M059J (cell line): ENCODE measurements at places on chromosomes 1 and 21. TPM values are rescaled to one million over a fixed set of nuclear protein-coding genes. Genes with fewer than 3 reads are reported as not detected.
A peak's percentile ranks its signal among the peaks of the same experiment; 100 is the strongest.

DNA sequence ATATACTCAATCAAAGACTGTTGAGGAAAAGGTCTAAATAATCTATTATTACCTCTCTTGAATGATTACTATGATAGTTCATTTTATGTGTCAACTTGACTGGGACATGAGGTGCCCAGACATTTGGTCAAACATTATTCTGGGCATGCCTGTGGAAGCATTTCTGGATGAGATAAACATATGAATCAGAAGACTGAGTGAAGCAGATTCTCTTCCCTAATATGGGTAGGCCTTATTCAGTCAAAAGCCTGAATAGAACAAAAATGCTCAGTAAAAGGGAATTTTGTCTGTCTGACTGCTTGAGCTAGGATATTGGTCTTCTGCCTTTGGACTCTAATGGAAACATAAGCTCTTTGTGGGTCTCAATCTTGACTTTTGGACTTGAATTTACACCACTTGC is 73.3 kb upstream of the SOX13 start:
- DNase-seq = peak; percentile 8

GRCh38 chr1:15426492-15427279 is 11.6 kb upstream of the CTRC start:
- DNase-seq = peak; percentile 43

DNA sequence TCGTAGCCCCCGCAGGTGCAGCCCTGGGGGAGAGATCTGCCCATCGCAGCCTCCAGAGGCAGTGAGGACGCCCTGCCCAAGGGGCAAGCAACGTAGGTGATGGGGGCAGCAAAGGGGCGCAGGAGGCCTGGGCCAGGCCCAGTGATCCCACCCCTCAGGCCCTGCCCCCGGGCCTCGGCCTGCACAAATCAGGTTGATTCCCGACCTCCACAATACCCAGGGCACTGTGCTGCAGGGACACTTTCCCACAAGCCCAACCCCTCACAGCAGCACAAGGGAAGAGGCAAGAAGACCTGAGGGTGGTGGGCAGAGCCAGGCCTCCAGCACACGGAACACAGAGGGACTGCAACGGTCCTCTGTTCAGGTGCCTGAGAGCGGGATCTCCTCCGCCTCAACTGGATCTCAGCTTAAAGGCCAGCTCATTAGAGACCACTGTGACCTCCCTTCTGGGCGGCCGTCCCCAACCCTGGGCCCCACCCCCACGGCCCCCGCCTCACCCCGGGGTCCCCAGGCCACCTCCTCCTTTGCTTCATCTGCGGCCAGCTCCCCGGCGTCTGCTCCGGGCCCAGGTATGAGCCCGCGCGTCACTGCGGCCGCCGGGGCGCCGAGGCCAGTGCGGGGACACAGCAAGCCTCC is 812 bp upstream of the ARF1 start:
- peak; percentile 35 for DNase-seq

DNA sequence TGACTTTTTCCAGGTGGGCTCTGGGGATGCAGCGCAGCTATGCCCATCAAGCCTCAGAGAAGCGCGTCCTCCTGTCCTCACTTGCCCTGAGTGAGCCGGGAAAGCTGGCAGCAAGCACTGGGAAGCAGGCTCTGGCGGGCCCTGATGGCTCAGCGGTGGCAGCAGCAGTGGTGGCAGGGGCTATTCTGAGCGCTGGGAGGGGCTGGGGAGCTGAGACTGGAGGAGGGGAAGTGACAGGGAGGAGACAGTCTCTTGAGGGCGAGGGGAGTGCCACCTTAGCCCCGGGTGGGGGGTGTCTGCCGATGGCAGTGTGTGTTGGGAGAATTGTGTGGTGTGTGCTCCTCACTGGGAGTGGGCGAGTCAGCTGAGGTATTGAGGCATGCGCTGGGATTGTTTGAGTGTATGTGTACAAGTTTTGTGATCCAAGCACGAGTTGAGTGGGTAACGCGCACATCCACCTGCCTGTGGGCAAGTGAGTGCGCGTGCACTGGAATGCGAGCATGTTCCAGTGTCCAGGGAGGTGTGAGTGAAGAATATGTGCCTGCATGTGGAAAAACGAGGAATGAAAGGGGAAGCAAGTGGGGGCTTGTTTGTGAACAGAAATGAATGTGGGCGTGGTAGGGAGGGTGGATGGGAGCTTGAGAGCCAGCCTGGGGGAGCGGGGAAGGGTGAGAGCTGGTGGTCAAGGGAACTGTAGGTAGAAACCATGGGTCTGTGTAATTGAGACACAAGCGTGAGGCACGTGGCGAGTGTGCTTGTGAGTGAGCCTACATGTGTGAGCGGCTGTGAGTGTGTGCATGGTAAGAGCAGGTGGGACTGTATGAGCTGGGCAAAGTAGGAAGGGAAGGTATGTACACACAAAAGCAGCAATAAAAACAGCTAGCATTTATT is 2.9 kb upstream of the FOXO6 start:
- no peak for DNase-seq

DNA sequence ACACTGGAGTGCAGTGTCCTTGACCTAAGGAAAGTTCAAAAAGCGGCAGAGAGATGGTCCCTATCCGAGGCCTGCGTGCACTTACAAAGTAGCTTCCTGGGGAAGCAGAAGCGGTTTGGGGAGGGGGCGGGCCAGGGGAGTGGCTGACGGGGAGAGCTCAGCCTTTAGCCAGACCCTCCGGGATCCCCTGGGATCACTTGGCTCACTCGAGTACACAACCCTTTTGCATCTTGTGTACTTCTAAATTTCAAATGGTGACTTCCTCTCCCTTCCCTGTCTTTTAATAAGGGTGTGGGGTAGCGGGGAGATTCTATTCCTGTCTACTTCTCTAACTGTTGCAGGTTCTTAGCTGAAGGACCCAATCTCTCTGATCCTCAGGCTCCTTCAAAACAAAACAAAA is 18.1 kb upstream of the SNX27 start:
- no peak for DNase-seq

- no peak for DNase-seq
Observed at GRCh38 chr1:243471026-243471685, 215.3 kb downstream of the SDCCAG8 start.

The UMODL1 gene
- total RNA-seq = not detected in 2 replicates

The RSPO1 gene
- not detected in 2 replicates for total RNA-seq

The OR2M4 gene
- not detected in 2 replicates for total RNA-seq
